DND-41 (cell line): ENCODE measurements at places on chromosomes 3 and 15.
A peak's percentile ranks its signal among the peaks of the same experiment; 100 is the strongest.

DNA sequence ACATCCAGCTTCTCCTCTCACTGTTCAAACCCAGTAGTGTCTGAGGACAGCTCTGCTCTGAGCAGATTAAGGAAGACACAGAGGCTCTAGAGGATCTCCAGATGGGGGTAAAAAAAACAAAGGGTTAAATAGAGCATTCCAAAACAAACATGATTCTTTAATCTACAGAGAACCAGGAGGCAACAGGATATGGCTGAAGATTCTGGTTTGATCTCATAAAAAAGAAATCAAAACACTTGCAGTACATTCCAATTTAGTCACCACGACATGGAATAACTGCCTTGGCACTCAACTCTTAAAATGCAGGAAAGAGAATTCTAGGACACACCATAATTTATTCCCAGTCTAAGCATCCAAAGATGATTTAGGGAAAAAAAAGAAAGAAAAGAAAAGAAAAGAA, 32.0 kb downstream of the TM4SF4 start:
- DNase-seq = no peak

GRCh38 chr15:52334491-52335160, 39.0 kb upstream of the MYO5C start:
- DNase-seq = no peak

DNA sequence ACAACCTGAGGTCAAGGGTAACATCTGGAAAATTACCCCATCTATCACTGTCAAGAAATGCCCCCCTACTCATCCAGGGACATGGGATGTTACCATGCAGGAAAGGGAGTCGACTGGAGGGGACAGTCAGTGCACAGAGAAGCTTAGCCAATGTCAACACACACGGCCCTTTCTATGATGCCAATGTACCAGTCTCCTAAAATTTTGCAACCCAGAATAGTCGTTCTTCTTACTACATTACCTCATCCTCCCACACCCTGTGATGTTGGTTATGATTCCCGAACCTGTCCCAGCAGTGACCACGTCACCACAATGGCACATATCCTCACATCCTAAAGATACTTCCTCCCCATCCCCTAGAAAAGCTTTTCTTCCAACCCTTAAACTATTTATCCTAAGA, 20.1 kb downstream of the TXNRD3 start:
- no peak for DNase-seq

- peak; percentile 20 for DNase-seq
These were observed 115.7 kb upstream of the TSPAN3 start for GRCh38 chr15:77186594-77187011.

DNA sequence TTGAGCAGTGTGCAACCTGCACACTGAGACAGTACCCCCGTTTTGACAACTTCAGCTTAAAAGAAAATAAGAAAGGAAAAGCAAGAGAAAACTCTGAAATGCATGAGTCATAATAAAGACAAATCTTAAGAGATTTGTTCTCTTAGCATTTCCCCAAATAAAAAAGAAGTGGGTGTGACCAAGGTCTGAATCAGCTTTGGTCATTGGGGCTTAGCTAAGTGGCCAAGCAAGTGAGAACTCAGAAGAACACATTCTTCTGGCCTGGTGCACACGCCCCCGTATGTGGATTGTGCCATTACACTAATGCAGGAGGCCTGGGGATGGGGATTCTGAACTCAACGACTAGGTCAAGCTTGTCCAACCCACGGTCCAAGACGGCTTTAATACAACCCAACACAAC, 56.9 kb upstream of the PDZRN3 start:
- no peak for DNase-seq

- DNase-seq = peak; percentile 82
These were observed 333.9 kb downstream of the PTPRG start for GRCh38 chr3:61894988-61895935.

DNA sequence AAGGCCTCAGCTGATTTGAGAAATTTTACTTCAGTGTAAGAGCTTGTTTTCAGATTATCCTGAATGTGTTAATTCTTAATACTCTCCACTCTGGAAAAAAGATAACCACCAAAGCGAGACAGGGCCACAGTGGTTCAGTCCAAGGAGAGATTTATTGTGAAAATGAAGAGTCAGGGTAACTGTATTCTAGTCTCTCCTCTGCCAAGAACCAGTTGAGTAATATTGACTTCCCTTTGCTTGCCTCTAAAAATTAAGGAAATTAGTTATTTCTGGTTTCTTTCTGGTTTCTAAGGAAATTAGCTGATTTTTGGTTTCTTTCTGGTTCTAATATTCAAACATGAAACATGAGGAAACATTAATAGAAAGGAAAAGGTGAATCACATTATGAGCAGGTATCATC, 34.9 kb downstream of the PPP1R2 start:
- no peak for DNase-seq

GRCh38 chr3:104460477-104461406, 906.0 kb upstream of the ALCAM start:
- no peak for DNase-seq

DNA sequence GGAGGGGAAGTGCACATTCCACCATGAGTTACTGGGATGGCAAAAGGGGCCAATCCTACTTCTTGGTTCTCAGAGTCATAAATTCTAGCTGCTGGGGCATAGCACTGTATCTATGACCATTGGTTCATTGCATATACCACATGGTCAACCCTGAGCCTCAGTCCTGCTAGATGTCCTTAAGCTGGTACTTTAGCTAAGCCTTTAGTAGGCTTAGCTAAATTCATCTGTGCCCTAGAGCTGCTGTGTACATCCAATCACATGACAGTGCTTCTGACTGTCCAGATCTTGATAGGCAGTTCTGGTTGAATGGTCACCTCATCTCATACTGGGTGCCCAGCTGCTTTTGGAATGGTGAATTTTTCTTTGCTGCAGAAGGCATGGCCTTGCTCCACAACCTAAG, 8.2 kb downstream of the NDUFB4 start:
- no peak for DNase-seq

DNA sequence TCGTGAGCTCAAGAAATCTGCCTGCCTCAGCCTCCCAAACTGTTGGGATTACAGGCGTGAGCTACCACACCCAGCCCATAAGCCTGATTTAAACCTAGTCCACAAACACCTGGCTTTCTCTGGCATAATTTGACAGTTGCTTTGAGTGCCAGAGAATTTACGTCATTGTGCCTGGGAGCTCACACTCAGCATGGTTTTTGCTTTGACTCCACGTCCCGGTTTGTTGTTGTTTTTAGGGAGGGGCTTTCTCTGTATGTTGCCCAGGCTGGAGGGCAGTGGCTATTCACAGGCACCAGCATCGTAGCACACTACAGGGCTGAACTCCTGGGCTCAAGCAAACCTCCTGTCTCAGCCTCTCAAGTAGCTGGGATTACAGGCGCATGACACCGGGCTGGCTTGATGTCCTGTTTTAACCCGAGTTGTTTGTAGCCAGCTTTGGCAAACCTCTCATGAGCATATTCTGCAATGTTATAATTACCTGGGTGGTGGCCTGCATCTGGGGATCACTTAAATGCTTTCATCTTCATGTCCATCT, 32.7 kb downstream of the CEMIP start:
- DNase-seq = no peak

GRCh38 chr3:9439331-9439730, 41.9 kb downstream of the SETD5 start:
- no peak for DNase-seq

DNA sequence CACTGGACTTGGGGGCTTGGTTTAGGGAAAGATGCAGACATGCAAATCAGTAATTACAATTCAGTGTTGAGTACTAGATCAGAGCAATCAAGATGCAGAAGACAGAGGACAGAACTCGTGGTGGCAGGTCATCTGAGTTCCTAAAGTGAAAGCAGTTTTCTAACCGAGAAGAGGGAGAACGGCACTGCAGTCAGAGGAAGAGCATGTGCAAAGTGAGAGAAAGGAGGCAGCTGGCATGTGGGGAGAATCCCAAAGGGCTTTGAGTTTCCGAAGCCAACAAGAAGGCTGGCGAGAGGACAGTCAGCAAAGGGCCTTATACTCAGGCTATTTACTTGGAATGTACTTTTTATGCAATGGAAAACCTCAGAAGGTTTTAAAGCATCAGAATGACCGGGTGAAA, 87.0 kb downstream of the ANP32A start:
- DNase-seq = no peak
